ENCODE measurements at places on chromosomes 5 and 9. TPM values are rescaled to one million over a fixed set of nuclear protein-coding genes. Genes with fewer than 3 reads are reported as not detected.

Gene BAAT
- 0.10 TPM for total RNA-seq

Gene IFNB1
- total RNA-seq = not detected

Gene GPR150
- total RNA-seq = not detected

Gene MEIKIN
- not detected for total RNA-seq
